ENCODE measurements at places on chromosomes 2 and 18.

DNA sequence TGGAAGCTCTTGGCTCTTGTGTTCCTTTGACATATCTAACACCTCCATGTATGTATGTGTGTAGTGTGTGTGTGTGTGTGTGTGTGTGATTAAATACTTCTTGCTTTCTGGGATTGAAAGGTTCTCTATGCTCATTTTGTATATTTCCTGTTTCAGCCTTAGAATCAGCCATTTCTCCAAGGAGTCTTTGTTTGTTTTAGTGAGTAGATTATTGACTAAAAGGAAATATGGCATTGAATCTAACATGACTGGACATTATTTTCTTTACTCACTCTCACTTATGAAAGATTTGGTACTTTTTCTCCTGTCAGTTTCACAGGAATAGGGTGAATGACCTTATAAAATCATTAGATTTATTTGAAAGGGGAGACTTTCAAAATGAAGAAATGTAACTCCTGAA is 413.8 kb upstream of the SLC14A2 start:
- DNase-seq = no peak

- DNase-seq = no peak
These were observed 49.5 kb downstream of the CYP27C1 start for GRCh38 chr2:127170452-127171197.

GRCh38 chr2:133063775-133064174 is 393.8 kb upstream of the LYPD1 start:
- DNase-seq = no peak

- DNase-seq = no peak
These were observed 60.9 kb downstream of the COBLL1 start for GRCh38 chr2:164780611-164781178.

- no peak for DNase-seq
These were observed 107.9 kb upstream of the LMAN1 start for GRCh38 chr18:59466980-59467379.

GRCh38 chr2:100205174-100205573 is 62.8 kb upstream of the AFF3 start:
- no peak for DNase-seq

DNA sequence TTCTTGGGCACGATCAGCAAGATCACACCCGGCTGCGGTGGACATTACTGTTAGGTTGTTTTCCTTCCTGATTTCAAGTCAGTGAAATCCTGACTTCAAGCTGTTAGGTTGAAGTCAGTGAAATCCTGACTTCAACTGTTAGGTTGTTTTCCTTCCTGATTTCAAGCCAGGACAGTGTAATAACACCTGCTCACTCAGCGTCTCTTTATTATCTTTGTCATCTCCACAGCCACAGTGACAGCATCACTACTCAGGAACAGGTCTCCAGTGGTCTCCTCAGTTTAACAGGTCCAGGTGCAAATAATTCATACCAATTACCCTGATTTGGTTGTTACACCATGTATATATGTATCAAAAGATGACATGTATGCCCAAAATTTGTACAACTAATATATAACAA is 208.1 kb upstream of the REG3G start:
- DNase-seq = no peak

- DNase-seq = no peak
These were observed 77.3 kb downstream of the LPIN2 start for GRCh38 chr18:2935438-2936192.

- no peak for DNase-seq
These were observed 126.7 kb downstream of the NDUFA10 start for GRCh38 chr2:239898292-239898925.

GRCh38 chr18:51802569-51803428 is 537.2 kb upstream of the DCC start:
- peak; percentile 31 for DNase-seq

Data from putamen (tissue), 1 donor.